ENCODE measurements at places on chromosomes 3 and 15.

DNA sequence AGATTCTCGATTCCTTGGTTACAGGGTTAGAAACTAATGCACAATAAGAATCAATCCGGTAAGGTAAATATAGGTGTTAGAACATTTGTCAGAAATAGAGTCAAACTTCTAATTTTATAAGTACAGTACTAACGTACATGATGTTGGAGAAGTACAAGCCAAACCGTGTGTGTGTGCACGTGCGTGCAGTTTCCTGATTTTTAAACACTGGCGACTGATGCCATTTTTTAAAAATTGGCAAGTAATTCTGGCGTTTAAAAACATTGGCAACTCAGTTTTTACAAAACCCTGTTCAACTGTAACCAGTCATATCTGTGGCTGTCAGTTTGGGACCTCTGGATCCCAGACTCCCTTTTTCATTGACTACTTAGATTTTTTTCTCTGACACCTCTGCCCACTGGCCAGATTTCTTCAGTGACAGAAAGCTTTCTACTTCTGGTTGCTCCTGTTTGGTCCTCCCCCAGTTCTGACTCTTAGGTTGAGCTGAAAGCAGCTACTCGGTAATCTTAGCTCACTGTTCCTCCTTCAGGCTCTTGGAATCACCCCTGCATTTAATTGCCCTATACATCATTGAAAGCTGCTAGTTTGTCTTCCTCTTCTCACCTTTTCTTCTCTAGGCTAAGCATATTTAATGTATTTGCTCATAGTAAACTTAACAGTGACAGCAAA lies 843 bp downstream of the ATG7 start:
- no peak for DNase-seq

DNA sequence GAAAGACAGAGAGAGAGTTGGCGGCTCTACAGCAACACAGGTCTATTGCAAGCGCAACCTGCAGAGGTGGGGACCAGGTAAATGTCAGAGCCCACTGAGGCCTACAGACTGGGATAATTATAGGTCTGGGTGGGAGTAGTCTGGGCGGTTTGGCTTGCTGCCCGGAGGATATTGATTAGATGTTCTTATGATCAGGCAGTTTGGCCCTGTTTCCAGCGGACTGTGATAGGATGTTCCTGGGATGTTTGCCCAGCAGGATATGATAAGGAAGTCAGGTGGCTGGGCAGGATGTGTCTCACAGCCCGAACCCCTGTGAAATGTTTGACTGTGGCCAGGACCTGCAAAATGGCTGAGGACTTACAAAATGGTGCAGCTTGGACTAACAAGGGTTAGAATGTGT lies 364.9 kb downstream of the NAALADL2 start:
- DNase-seq: no peak

- DNase-seq: no peak
Measured at GRCh38 chr3:188901126-188901525, 270.6 kb upstream of the TPRG1 start.

DNA sequence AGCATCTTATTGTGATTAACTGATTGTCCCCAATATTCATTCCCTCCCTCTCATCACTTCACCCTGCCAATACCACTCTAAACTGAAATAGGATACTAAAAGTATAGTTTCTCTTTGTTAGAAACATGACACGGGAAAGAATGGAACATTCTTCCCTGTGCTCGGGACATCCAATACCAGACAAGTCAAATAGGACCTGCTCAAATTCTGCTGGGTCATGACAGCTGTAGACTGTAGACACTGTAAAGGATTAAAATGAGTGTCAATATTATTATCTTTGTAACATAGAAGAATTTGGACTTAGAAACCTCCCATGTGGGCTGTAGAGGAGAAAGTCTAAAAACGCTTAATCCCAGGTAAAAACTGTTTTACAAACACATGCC lies 315.0 kb upstream of the NR2E3 start:
- no peak for DNase-seq

DNA sequence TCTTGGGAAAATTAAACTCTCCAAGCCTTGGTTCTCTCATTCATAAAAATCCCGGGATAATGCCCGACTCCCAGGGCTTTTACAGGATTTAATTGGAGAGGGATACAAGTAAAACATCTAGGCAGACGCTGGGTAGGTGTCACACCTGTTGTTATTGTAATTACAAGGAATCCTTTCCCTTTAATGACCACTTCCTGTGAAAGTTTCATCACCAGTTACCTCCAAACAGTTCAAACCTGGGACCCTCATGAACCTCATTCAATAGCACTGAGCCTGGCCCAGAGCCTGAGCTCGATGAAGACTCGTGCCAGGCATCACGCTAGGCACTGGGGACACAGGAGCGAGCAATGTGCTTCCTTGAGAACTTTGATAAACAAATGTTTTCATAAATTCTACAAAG lies 2.1 kb upstream of the RYK start:
- DNase-seq: no peak

DNA sequence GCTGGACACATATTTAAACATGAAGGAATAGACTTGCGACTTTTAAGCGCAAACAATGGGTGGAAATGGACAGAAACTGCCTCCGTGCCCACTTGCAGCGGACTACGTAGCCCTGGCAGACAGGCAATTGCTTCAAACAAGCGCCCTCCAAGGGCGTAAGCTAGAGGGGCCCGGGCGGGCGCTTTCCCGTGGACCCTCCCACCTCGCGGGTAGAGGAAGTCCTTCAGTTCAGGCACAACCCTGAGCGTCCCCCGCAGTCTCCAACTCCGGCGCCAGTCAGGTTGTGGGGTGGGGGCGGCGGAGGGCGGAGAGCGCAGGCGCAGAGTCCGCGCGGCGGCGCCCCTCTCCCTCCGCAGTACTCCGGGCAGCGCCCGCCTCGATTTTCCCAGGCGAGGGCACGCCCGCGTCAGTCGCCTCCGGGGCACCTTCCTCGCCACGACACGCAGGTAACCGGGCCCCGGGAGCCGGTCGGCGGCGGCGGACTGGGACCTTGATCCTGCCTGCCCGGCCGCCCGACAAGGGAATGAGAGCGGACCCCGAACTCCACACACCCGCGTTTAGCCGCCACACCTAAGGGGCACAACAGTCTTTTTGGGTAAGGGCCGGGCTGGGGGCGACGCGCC lies at the start of gene SLC35G2:
Gene SLC35G2 (plus strand): TSS at position 358 of the 623 bp plus-strand sequence. CDS start 35,335 bp downstream, outside the sequence.
- DNase-seq: no peak

GRCh38 chr3:142086581-142087090 lies 62.7 kb downstream of the TFDP2 start:
- no peak for DNase-seq

DNA sequence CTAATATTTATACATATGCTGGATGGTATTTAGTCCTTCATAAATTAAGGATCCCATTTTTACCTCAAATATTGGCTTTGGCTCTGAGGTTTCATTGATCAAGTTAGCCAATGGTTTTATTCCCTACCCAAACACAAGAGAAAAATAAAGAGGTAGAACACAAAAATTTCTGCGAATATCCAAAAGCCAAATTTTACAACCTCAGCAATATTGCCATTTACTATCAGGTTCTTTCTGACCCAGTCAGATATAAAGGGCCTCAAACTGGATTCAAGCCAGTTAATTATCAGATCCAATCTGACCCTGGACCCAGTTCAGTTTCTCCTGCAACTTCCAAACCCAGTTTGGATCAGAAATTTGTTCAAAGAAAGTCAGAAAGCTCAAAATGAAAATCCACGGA lies 998.1 kb downstream of the SI start:
- DNase-seq: no peak

GRCh38 chr15:72307026-72307425 lies 12.9 kb downstream of the CELF6 start:
- DNase-seq: no peak

- peak; percentile 34 for DNase-seq
Measured at GRCh38 chr3:182793663-182794454, 555 bp downstream of the ATP11B start.

DNA sequence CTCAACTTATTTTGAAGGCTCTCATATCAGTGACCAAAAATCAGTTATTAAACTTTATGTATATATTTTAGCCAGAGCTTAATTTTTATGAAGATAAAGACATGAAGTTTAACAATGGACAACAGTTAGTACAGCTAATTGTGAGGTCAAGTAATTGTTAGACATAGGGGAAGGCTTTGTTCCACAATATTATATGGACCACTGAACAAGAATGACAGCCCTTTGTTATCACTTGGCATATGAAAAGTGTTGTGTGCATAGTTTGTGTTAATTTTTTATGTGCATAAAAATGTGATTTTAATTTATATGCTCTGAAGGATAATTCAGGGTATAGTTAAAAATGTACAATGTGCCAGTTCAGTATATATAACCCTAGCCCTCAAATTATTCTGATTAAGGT lies 12.0 kb downstream of the DNAJC19 start:
- no peak for DNase-seq

GRCh38 chr15:52857937-52858781 lies 68.0 kb upstream of the ONECUT1 start:
- DNase-seq: no peak

Measured in NCI-H187 (cell line).